ENCODE measurements at places on chromosomes 1 and 21.
A peak's percentile ranks its signal among the peaks of the same experiment; 100 is the strongest.

DNA sequence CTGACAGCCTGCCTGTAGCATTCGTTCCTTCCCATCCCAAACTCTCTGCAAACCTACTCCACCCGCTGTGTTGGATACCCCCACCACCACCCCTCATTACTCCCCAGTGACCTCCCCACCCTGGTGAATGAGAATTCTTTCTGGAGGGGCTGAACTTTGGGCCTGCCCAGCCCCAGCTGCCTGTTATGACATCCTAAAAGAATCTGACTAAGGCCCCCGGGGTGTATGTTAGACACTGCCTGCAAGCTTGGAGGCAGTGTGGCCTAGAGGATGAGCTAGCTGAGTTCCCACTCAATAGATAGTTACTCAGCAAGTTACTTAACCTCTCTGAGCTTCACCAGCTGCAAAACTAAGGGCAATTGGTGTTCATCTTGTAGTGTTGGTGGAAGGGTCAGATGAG is 110.2 kb upstream of the FGGY start:
- no peak for DNase-seq

DNA sequence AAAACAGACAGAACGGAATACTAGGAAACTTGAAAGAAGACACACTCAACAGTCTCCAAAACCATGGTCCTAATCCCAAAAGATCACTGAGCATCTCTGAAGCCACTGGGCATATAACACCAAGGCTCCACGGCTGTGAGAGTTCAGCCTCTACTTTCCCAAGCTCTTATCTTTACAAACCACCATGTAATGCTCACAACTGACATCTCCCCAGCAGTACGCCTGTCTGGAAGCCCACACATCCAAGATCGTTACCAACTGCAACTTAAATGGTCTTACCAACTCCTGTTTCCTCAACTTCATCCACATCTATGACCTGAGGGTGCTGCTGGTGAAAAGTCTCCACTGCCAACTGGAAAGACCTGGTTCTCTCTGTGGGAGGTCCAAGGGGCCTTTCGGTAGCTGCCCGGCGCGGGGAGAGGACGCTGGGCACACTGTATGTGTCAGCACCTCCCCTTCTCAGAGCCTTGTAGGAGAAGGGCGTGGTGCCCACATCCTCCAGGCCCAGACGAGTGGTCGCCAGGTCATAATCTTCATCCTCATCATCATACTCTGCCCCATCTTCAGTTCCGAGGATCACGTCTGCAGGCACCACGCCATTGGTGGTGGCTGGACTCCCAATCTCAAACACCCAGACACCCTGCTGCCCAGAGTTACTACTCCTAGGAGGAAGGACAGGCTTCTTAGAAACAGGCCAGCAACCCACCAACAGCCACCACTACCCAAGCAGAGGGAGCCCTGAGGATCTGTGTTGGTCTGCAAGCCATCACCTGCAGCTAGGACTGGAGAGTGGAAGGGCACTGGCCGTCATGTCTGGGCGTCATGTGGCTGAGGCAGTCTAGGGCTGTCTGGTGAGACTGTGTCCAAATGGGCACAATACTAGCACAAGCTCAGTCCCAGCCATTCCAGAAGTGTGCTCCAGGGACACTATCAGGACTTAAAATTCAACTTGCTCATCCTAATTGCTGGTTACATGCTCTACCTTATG is 23.0 kb downstream of the NID1 start:
- no peak for DNase-seq

DNA sequence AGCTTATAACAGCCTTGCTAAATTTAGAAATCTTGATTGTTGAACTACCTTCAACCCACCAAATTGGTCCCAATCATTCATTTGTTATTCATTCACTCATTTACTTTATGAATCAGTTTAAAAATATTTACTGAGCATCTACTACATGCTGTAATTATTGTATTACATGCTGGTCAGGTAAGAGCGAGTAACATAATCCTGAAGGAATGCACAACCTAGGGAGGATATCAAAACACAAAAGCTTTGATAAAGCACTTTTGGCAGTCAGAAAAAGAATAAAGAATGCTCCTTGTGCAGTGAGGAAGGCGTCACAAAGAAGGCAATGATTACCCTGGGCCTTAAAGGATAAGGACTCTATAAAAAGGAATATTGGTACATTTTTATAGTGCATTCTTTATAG is 518.9 kb upstream of the NR5A2 start:
- no peak for DNase-seq

- DNase-seq: peak; percentile 76
Observed at GRCh38 chr1:229625071-229625914, 629 bp downstream of the TAF5L start.

- no peak for DNase-seq
Observed at GRCh38 chr1:208248307-208248801, 4.2 kb upstream of the PLXNA2 start.

Measured in HuH-7 (cell line).